ENCODE measurements at places on chromosomes 13 and 19.

DNA sequence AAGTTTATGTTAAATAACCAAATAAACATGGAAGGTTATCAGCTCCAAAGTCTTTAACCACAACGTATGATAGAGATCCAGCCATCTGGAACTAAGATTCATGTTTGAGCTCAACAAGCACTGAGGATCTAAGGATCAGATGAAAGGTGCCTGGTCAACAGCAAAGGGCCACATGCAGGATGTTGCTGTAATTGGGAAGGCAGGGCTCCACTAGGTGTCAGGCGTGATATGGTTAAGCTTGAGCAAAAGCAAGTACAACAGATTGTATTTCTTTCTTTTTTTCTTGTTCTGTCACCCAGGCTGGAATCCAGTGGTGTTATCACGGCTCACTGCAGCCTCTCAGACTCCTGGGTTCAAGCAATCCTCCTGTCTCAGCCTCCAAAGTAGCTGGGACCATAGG lies 12.0 kb downstream of the EBPL start:
- no peak for DNase-seq

DNA sequence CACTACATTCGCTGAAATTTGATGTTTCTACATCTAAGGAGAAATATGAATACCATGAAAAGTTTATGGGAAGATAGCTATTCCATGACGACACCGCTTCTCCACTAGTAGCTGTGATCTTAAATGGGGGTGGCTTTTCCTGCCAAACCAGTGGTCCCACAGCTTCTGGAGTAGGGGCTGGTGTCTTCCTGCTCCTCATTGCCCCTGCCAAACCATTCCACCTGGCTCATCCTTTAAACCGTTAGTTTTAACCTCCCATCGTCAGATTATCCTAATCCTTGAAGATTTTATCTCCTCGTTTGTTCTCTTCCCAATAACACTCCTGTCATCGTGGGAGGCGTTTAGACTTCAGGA lies 568 bp upstream of the ZNF230 start:
- no peak for DNase-seq

DNA sequence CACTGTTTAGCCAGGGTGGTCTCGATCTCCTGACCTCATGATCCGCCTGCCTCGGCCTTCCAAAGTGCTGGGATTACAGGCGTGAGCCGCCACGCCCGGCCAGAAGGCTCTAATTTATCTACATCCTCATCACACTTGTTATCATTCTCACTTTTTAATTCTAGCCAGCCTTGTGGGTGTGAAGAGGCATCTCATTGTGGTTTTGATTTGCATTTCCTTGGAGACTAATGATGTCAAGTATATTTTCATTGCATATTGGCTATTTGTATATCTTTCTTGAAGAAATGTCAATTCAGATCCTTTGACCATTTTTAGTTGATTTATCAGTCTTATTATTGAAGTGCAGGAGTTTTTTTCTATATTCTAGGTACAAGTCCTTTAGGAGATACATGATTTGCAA lies 27.7 kb upstream of the HIF3A start:
- no peak for DNase-seq

- no peak for DNase-seq
Observed at GRCh38 chr19:49422407-49423070, 702 bp downstream of the PTH2 start.

GRCh38 chr19:738509-739128 lies 12.3 kb upstream of the MISP start:
- DNase-seq = no peak

DNA sequence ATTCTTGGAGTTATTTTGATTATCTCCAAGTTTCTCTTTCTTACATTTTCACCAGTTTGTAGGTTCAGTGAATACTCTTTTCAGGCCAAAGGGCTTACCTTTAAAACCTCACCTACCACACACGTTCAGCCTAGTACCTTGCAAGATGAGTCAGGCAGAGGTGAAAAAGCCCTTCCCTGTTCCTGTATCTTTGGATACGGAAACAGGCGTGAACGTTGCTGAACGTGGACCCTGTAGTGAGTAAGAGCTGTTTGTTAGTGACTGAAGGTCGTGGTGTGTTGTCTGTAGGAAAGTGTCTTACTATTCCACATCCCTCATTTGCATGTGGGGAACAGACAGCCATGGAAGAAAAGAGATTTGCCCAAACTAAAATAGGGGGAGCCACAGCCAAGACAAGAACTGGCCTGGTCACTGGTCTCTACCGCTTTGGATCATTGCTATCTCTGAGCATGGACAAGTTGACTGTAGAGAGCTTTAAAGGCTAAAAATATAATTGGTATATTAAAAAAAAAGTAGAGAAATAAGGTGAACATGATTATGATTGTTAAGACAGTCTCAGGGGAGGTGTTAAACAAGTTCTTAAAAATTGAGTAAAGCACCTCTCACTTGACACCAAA lies 3.5 kb downstream of the CEBPG start:
- no peak for DNase-seq

GRCh38 chr13:30465343-30465592 lies 468 bp downstream of the HMGB1 start:
- no peak for DNase-seq

- no peak for DNase-seq
Observed at GRCh38 chr19:6354098-6354674, 7.1 kb upstream of the CLPP start.

DNA sequence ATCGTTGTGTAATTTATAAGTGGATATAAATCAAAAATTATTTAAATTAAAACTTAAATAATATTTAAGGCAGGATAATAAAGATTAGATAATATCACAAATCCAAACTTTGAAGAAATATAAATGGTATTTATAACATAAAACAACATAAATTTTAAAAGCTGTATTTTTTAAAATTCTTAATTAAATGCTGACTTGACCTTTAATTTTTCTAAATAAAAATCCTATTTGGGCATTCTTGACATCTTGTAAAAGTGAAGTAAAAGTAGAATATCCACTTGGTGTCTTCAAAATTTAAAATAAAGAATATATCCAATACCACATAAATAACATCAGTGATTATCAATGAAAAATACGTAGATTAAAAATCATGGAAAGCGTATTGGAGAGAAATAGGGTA lies 87.7 kb downstream of the TNFSF13B start:
- no peak for DNase-seq

- no peak for DNase-seq
Observed at GRCh38 chr19:3251229-3251628, 26.8 kb downstream of the CELF5 start.

DNA sequence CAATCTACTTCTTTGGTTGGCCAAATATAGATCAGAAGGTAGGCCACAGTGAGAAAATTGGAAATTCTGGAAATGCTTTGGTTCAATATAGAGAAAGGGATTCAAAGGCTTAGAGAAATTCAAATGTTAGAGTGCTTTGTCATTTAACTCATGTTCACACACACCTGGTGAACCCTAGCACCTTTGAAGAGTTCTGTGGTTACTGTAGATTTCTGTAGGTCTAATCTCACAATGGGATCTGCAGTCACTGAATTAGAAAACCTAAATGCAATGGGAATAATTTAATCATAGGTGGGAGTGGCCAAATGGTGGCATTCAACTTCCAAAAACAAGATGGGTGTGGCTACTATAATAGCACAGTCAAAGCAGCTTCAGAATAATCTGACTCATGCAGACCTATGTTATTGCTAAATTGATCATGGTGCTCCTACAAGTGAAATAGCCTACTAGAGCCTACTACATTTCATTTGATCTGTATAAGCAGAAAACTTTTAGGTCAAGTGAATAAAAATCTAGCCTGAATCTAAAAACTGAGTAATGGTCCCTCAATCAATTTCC lies 1152.9 kb downstream of the PCDH9 start:
- no peak for DNase-seq

Data from retinal pigment epithelial cell (primary cell).